ENCODE measurements at places on chromosomes 5 and 9.

DNA sequence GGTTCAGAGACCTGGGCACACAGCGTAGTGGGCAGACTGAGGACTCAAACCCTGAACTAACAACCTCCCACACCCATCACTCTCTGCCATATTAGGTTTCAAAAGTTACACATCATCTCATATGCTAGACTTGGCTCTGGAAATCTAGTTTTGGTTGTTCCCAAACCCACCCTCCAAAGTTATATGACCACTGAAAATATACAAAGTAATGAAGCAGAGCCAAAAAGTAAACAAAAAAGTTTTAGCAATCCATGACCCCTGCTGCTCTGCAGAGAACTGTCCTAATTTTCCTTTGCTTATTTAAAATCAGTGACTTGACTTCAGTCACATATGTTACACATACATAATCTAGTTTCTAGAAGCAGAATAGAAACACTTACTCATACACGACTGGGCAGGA, 155.6 kb upstream of the TAS2R1 start:
- DNase-seq, result no peak
- H3K4me1 ChIP-seq, result no peaks in the 10 kb centered on the region
- no peaks in the 10 kb centered on the region for H3K27me3 ChIP-seq
- no peak overlapping the region for H3K27ac ChIP-seq

DNA sequence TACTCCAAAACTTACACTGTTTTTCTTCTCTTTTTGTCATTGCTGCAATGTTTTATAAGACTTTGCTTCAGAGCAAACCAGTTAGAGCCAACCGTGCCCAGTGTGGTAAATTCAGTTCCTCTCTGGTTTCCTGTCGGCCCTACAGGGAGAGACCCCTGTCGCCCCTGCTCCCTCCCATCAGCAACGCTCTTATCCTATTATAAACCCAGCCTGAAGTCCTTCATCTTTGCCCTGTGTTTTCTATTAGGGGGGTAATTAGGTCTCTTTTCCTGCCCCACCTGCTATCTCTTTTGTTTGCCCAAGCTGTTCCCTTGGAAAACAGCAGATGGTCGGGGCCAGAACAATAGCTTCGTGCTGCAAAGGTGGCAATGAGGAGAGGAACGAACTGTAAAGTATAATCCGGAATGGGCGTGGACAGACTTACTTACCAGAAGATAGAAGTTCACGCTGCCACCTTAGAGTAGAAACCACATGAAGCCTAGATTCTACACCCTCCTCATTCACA, 21.4 kb upstream of the OTULINL start:
- no peak for DNase-seq
- H3K27me3 ChIP-seq, result peaks cover 10% of the 10 kb centered on the region
- H3K27ac ChIP-seq, result peak overlapping the region; percentile 48
- H3K4me3 ChIP-seq, result peak overlapping the region; percentile 26
- H3K4me1 ChIP-seq, result peaks cover 16% of the 10 kb centered on the region

DNA sequence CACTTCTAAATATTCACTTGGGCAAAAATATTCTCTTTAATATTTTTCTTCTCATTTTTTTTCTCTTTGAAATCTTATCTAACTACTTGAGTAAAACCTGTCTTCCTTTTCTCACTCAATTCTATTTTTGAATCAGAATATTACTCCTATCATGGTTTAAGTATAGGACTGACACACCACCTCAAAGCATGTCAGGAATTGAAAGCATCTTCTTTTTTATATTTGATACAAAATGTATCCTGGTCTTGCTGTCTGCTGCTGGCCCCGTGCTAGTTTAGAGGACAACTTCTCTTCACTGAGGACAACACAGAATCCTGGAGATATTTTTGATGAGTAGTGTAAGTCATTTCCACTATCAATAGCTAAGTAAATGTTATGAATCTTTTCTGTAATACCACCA, 383.6 kb downstream of the GADD45G start:
- H3K4me3 ChIP-seq, result no peak overlapping the region
- no peak overlapping the region for H3K27ac ChIP-seq
- no peaks in the 10 kb centered on the region for H3K4me1 ChIP-seq

- peaks cover 1% of the 10 kb centered on the region for H3K36me3 ChIP-seq
- no peak overlapping the region for H3K27ac ChIP-seq
- H3K27me3 ChIP-seq, result no peaks in the 10 kb centered on the region
- no peak for DNase-seq
- no peaks in the 10 kb centered on the region for H3K4me1 ChIP-seq
Observed at GRCh38 chr5:55674340-55674739, 37.8 kb downstream of the SLC38A9 start.

- no peaks in the 10 kb centered on the region for H3K4me1 ChIP-seq
- DNase-seq, result no peak
- H3K27ac ChIP-seq, result no peak overlapping the region
- peaks cover 9% of the 10 kb centered on the region for H3K27me3 ChIP-seq
- no peak overlapping the region for H3K4me3 ChIP-seq
Observed at GRCh38 chr5:55860288-55860687, 9.1 kb downstream of the IL31RA start.

- DNase-seq, result no peak
- H3K4me1 ChIP-seq, result no peaks in the 10 kb centered on the region
- H3K4me3 ChIP-seq, result no peak overlapping the region
- peaks cover 3% of the 10 kb centered on the region for H3K36me3 ChIP-seq
- no peaks in the 10 kb centered on the region for H3K27me3 ChIP-seq
Observed at GRCh38 chr9:125496313-125496834, 210.6 kb downstream of the MAPKAP1 start.

DNA sequence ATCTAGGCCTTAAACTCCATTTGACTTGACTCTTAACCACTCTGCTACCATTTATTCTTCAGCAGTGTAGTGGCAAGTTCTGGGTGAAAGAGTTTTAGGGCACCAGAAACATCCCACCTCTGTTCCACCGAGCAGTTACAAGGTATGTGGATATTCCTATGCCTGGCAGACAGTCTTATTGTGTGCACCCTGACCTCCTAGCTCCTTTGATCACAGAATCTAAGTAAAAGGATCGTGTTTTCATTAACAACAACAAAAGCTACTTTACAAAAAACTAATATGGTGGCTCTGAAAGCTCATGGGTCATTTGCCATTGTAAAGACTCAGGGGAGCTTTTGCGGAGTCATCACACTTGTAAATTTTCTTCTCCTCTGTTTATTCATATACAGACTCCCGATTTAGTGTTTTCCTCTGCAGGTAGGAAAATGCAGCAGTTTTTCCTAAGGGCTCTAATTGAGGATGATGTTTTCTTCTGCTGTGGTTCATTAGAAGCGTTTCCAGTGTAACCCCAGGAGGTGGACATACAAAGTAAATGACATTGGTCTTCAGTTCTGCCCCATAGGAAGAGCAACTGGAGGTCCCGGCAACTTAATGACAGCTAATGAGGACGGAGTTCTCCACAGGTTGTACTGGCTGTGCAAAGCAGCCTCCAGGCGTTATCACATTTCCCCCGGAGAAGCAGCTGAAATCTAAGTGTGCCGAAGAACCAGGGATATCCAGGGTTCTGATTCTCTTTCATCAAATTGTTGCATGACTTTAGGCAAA, 78.2 kb downstream of the ATP10B start:
- H3K27me3 ChIP-seq, result peaks cover 13% of the 10 kb centered on the region
- no peak for DNase-seq
- H3K4me1 ChIP-seq, result no peaks in the 10 kb centered on the region
- no peak overlapping the region for H3K4me3 ChIP-seq
- no peak overlapping the region for H3K27ac ChIP-seq
